ENCODE measurements at places on chromosomes 11 and 22.

DNA sequence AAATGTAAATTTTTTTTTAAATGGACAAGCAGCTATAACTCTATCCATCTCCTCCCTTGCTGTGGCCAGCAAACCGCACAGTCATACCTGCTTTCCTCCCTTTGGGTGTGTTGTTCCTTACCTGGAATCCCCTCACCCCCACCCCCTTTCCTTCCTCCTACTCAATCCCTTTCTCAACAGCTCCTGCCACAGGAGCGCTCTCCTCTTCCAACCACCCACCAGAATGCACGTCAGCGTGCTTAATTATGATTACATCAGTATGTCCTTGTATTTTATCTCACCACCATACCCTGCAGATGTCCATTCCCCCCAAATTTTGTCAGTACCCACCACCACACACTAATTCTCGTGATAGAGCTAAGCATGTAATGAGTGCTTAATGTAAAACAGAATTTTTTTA, 60.9 kb upstream of the LMO2 start:
- no peak for DNase-seq

DNA sequence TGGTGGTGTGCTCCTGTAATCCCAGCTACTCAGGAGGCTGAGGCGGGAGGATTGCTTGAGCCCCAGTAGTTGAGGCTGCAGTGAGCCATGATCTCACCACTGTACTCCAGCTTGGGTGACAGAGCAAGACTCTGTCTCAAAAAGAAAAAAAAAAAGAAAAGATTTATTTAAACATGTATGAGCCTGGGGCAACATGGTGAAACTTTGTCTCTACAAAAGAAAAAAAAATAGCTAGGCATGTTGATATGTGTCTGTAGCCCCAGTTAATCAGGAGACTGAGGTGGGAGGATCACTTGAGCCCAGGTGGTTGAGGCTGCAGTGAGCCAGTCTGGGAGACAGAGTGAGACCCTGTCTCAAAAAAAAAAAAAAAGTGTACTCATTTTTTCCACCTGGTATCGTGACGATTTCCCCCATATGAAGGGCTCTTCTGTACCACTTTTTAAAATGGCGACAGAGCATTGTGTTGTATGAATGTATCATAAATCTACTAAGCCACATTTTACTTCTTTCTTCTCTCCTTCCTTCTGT, 16.4 kb upstream of the KCTD14 start:
- DNase-seq, result no peak

DNA sequence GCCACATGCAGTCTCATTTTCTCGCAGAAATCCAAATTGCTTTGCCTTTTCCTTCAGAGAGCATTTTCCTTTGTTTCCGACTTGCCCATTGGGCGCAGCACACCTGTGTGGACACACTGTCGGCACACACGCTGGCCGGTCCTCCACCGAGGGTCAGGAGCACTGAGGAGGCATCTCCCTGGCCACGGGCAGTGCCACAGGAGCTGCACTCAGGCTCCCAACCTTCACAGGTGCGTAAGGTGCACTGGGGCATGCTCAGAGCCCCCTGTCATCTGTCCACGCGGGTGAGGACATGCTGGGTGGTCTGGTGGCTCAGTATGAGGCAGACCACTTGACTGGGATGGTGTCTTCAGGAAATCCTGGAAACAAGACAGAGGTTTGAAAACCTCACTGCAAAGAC, 779.1 kb downstream of the BRD1 start:
- no peak for DNase-seq

DNA sequence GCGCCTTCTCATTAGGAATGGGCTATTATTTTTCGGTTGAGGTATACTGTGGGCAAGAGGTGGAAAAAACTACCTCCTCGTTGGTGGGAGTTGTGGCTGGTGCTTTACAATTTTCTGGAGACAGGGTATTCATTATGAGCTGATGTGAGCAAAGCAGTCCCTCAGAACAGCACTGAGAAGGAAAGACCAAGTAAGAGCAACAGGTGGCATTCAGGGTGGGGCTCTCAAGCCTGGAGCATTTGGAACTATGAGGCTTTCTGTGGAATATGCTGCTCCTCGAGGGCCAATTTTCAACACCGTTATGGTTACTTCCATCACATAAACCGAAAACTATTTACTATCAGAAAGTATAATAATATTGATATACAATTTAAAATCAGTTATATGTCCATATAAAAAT, 3.7 kb downstream of the SNX19 start:
- no peak for DNase-seq

- no peak for DNase-seq
Observed at GRCh38 chr11:94553938-94554337, 10.2 kb downstream of the FUT4 start.

- no peak for DNase-seq
Observed at GRCh38 chr11:70368961-70369360, 29.4 kb upstream of the CTTN start.
